Right renal cortex interstitium (tissue), 3 donors: ENCODE measurements at places on chromosomes 2 and 18.

DNA sequence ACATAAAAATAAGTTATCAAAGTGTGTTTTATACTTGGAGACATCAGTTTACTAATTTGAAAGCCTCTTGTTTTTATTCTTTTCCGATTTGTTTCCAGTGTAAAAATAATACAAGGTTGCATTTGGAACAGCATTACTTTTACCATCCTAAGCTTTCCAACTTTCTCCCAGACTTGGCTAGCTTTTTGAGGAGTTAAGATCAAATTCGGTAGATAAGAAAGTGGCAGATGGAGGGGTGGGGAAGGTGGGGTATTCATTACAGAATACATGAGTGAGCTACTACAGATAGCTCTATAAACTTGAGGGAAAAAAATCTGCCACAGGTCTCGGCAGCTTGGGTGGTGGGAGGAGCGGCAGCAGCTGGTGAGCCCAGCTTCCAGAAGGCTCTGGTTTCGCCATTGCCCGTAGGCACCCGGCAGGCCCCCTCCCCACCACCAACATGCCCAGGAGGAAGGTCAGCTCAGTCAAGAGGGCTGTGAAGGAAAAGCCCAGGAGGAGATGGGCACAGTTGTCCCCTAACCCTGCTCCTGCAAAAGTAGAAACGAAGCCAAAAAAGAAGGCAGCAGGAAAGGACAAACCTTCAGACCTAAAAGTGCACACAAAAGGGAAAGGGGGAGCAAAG is 18.6 kb upstream of the RMC1 start:
- no peak for DNase-seq

GRCh38 chr18:73431620-73432019 is 563.8 kb upstream of the NETO1 start:
- DNase-seq, result no peak

GRCh38 chr18:48003426-48004349 is 73.2 kb upstream of the SMAD2 start:
- DNase-seq, result no peak

- DNase-seq, result no peak
These were observed 9.5 kb downstream of the KCMF1 start for GRCh38 chr2:84980263-84980983.

GRCh38 chr2:201358684-201359083 is 1.5 kb upstream of the FLACC1 start:
- no peak for DNase-seq

DNA sequence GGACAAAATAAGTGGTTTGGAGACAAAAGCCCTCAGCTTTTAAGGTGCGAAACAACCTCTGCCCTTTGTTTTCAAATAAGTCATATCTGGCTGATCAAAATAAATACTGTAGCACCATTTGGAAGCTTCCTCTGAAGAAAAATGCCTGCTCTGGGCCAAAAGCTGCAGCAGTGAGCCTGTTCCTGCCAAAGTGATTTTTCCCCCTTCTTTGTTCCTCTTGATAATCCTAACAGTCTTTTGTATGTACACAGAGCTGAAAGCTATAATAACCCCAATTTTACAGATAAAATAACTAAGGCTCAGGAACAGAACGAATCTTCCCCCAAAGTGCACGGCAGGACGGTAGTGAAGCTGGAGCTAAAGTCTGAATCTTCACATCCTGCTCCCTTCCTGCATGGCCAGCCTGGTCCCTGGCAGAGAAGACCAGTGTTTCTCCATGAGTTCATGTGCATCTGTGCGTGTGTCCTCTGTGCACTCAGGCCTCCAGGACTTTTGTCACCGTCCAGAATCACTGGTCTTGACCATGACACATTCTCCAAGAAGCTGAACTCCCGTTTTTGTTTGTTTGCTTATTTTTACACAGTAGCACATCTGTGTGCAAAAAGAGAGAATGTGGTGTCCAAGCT is 2114.1 kb upstream of the PIK3C3 start:
- no peak for DNase-seq

DNA sequence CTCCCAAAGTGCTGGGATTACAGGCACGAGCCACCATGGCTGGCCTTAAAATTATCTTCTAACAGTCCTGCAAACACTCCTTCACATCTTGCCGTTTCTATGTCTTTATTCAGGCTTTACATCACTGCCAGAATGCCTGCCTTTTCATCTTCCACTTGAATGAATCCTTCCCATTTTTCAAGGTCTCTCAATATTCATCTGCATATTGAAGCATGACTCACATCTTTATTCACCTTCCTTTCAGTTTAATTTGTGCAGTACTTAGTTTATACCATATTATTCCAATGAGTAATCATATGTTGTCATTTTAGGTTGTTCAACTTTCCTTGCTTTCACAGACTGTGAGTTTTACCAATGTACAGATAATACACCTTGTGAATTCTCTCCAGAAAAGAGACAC is 510.1 kb upstream of the PIK3C3 start:
- no peak for DNase-seq

DNA sequence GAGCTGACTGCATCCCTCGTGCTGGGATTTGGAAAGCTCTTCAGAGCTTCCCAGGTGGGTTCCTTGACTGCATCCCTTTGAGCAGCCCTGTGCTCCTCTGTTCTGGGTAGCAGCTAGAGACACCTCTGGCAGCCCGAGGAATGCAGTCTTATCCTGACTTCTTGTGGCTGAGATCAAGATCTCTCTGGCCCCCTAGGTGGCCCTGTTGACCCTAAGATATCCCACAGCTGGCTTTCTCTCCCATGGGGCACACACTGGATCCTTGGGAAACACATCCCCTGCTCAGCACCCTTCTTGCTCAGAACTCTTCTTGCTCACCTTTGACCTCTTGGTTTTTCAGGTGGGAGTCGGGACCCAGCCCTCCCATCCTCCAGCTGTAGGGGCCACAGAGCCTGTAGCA is 237.2 kb downstream of the TSN start:
- no peak for DNase-seq

- no peak for DNase-seq
These were observed 638.1 kb downstream of the DSC3 start for GRCh38 chr18:30404422-30404821.

DNA sequence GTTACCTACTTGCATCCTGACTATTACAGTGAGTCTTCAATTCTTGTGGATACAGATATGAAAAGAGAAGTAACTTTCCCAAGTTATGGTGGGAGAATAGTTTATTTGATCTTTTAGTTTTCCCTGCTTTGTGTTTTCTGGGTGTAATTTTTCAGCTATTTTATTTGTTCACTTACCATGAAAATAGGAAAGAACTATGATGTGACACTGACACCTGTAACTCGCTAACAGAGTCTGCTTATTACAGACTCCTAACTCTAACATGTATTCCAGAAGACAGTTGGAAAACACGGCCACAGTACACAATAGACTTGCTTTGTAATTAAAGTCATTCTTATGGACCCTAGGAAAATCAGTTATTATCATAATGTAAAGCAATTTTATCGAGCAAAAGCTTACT is 323.2 kb downstream of the LRRTM1 start:
- DNase-seq, result no peak
